ENCODE measurements at places on chromosomes 5 and 9. TPM values are rescaled to one million over a fixed set of nuclear protein-coding genes. Genes with fewer than 3 reads are reported as not detected.

Gene SLC36A3
- not detected for total RNA-seq

- no peak for DNase-seq
Measured at GRCh38 chr5:580436-580835, 31.7 kb upstream of the CEP72 start.

Gene NUTM2F
- not detected for total RNA-seq

Gene TRUB2
- total RNA-seq: 23.0 TPM

DNA sequence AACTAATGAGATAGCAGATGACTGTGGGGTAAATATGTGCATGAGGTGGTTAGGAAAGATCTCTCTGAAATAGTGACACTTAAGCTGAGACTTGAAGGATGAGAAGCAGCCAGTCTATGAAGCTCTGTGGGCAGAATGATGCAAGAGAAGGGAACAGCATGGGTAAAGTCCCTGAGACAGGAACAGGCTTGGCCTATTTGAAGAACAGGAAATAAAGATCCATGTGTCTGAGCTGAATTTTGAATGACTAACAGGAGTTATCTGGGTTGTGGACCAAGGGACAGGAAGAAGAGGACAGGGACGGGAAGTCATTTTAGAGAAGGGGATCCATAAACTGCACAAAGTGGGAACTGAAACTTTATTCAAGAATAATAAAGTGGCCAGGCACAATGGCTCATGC, 25.6 kb upstream of the HMGCS1 start:
- DNase-seq: no peak

Gene HMGXB3
- 14.1 TPM for total RNA-seq

GRCh38 chr5:60366489-60366888, 333.5 kb downstream of the DEPDC1B start:
- DNase-seq: no peak

DNA sequence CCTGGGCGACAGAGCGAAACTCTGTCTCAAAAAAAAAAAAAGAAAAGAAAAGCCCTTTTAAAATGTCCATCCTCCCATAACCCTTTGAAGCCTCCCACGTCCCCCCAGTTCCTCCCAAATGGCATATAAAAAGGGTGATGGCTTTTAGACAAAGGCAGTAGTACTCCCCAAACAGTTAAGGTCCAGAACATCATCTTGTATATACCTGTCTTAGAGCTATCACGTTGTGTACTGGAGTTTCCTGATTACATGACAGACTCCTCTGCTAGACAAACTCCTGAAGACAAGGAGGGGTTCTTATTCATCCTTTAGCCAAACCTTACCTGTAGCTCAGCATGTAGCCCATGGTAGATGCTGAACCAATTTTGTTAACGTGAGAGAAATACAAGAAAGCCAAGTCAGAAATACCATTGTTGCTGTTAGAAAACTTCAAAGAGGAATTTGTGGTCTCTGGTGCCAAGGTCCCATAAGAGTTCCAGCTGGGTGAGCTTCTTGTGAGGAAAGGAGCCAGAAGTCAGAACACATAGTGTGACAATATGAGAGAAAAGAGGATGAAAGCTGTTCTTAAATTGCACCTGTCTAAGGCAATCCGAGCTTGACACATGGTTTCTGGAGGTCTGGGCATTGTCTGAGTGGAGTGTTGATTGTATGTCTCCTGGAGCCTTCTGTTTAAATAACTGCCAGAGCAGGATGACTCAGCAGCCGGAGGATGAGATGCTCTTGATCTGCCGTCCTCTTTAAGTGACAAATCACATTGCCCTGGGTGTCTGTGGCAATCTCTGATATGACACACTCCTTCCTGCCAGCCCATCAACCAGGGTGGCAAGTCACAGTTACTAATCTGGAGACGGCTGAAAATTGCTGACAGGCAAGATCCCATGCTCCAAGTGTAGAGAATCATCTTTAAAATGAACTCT, 69.1 kb downstream of the ARRDC3 start:
- peak; percentile 82 for DNase-seq

DNA sequence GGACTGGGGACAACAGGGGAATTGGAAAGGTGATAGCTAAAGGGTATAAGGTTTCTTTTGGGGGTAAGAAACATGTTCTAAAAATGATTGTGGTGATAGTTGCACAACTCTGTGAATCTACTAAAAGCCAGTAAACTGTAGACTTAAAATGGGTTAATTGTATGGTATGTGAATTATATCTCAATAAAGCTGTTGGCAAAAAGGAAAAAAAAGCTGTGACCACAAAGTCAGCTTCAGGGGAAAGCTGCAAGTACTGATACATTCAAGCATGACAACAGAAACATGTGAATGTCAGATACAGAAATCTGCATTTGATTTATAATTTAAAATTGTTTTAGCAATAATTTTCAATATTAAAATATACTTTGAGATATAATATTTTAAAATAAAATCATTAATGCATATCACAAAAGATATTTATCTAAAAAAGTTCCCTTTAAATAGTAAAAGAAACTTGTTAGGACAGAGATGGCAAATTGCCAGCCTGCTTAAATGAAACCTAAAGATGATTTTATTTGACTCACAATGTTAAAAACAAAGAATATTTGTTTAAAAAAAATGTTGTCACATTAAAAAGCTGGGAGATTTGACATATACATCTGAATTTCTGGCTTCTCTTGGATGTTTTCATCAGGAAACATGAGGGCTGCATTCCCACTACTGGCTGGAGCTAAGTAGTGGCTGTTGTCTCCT, 66.0 kb downstream of the TBCA start:
- no peak for DNase-seq

GRCh38 chr5:4191703-4192102, 596.1 kb downstream of the IRX1 start:
- no peak for DNase-seq

All from left cardiac atrium (tissue), 4 donors.